ENCODE measurements at places on chromosomes 1 and 21.

DNA sequence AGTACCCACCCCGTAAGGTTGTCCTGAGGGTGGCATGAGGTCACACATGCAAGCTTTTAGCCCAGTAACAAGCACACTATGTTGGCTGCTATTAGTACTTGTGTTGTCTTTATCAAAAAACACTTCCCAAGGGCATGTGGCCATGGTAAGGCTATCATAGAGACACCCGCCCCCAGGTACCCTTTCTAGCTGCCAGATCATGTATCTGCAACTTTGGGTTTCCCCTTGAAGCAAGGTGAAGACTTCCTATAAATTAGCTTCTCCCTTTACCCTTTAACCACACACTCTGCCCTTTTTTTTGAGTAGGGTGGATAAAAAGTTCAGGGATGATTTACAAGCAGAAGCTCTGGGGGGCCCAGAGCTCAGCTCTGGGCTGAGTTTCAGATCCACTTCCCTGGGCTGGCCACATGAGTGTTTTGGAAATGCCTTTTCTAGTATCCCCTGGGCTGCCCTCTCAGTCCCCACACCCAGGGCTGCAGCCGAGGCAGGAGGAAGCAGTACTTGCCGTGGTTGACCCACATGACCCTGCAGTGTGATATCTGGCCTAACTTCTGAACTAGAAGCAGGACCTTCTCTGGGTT is 2.0 kb downstream of the ZDHHC18 start:
- no peak for DNase-seq

- DNase-seq = no peak
These were observed 698 bp upstream of the SLC22A15 start for GRCh38 chr1:115975569-115976061.

GRCh38 chr1:92663775-92664174 is 121.1 kb downstream of the EVI5 start:
- no peak for DNase-seq

DNA sequence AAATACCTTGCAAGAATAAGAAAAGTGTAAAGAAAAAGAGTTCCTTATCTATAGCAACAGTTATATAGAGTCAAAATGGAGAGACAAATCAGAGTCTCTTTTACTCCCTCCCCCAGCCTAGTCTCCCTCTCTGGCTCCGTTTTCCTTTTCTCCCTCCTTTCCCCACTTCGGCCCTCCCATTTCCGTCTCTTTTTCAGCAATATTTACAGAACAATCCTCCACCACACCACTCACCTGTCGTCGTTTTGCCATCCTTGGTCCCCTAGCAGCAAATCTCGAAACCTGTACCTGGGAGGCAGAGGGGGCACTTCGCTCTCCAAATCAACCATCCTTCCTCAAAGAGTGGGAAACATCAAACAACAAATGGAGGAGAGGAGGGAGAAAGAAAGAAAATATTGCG is 259 bp downstream of the KCNT2 start:
- no peak for DNase-seq

- no peak for DNase-seq
These were observed 120.4 kb downstream of the TOMM20 start for GRCh38 chr1:235008239-235008638.

DNA sequence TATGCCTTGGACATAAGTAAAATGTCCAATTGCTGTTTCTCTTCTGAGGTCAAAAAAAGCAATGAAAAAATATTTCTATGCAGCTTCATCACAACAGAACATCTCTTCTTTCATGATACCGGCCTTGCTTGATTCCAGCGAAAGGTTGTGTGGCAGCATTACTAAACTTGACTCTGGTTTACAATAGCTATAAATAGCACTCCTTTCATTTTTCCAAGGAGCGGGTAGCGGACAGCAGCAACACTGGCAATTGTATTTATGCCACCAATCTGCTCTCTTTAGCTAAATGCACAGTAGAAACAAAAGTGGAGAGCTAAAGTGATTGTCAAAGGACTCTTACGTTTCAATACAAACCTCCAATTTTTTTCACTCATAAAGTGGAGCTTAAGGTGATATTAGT is 7.5 kb upstream of the DAB1 start:
- DNase-seq = no peak

DNA sequence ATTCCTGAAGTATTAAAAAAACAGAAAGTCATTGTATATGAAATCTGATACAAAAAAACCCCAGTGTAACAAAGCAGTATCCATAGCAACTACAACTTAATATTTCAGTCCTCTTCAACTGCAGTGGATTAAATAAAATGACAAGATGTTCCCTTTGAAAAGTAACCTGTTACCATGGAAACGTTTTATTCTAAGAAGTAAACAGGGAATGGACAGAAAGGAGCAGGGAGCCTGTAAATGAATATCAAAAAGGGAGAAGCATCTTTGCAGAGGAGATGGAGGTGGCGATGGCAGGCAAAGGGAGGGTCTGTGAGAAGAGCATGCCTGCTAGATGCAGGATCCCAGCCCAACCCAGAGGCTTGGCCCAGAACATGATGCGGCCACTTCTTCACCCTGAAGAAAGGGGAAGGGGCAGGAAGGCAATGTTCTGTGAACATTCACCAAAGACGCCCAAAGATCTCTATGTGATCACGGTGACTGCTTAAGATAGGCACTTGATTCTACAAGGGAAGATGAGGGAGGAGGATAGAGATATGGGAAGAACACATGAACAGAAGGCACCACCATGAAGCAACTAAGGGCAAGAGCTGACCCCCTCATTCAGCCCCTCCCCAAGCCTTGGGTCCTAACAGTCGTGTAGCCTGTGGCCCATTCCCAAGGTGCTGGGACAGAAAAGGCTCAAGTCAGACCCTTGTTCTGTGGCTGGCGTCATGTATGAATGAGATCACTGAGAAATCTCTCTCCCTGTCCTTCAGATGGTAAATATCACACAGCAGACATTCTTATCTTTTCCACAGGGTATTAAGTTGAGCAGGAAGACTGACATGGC is 200.0 kb downstream of the SLC45A1 start:
- no peak for DNase-seq
